Bronchus fibroblast of lung (primary cell): ENCODE measurements at places on chromosomes 2 and 18. TPM values are rescaled to one million over a fixed set of nuclear protein-coding genes. Genes with fewer than 3 reads are reported as not detected.

SMYD1 gene
- not detected in 2 replicates for total RNA-seq

HOXD11 gene
- not detected in 2 replicates for total RNA-seq

SPP2 gene
- total RNA-seq = not detected in 2 replicates

NIF3L1 gene
- total RNA-seq = 25.7 and 33.6 TPM in 2 replicates

NPAS2 gene
- 14.6 and 31.8 TPM in 2 replicates for total RNA-seq

LRATD1 gene
- 1.0 and 1.3 TPM in 2 replicates for total RNA-seq

ATP6V1B1 gene
- 1.0 and 4.4 TPM in 2 replicates for total RNA-seq

GAL3ST2 gene
- not detected in 2 replicates for total RNA-seq

PSTPIP2 gene
- total RNA-seq = 7.1 and 7.6 TPM in 2 replicates

LINC00305 gene
- total RNA-seq = not detected in 2 replicates

SRD5A2 gene
- total RNA-seq = not detected in 2 replicates

PAPOLG gene
- total RNA-seq = 6.1 and 9.6 TPM in 2 replicates

CDKL4 gene
- total RNA-seq = not detected in 2 replicates

SCN7A gene
- 0.74 and 0.84 TPM in 2 replicates for total RNA-seq

SNORC gene
- total RNA-seq = 1.5 and 9.9 TPM in 2 replicates

ALLC gene
- not detected in 2 replicates for total RNA-seq

PJVK gene
- total RNA-seq = 0.84 and 0.89 TPM in 2 replicates

SIX3 gene
- total RNA-seq = not detected in 2 replicates

MAL gene
- not detected in 2 replicates for total RNA-seq

KLHL14 gene
- not detected in 2 replicates for total RNA-seq

NCOA1 gene
- total RNA-seq = 4.0 and 4.5 TPM in 2 replicates

CGREF1 gene
- 1.5 and 2.2 TPM in 2 replicates for total RNA-seq

MIB1 gene
- 13.8 and 17.7 TPM in 2 replicates for total RNA-seq
